Spleen (tissue), 13 donors: ENCODE measurements at places on chromosomes 6 and 20. TPM values are rescaled to one million over a fixed set of nuclear protein-coding genes. Genes with fewer than 3 reads are reported as not detected.

The CRISP2 gene
- polyA plus RNA-seq, result not detected

The FIG4 gene
- 12.1 TPM for polyA plus RNA-seq

The CEP162 gene
- polyA plus RNA-seq, result 5.1 TPM

The PXMP4 gene
- 2.1 TPM for polyA plus RNA-seq

DNA sequence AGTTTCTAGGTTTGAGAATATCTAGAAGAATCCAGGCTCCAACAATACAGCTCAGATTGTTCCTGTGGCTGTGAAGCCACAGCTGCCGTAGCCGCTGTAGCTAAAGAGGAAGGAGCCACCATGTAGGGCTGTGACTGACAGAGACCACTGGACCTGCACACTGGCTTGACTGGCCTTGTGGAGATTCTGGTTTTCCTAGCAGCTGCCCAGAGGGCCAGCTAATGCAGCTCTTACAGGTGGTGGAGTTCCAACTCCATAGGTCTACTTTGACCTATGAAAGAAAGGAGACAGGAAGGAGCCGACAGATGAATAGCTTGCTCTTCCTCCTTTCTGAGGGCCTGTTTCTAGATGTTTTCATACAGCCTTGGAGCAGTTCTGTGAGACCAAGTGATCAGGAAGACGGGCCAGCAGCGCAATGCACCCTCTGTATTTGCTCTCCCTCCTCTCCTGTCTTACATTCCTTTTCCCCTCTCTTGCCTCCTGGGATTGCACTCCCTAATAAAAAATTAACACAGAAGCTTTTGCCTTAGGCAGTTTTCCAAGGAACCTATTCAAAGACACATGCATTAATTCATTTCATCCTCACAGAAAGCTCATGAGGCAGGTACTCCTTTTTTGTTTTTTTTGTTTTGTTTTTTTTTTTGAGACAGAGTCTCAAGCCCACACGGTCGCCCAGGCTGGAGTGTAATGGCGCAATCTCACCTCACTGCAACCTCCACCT, 51.8 kb upstream of the MYB start:
- DNase-seq, result no peak
- peaks cover 4% of the 10 kb centered on the region for H3K4me1 ChIP-seq
- H3K27ac ChIP-seq, result peak overlapping the region; percentile 35
- H3K4me3 ChIP-seq, result no peak overlapping the region

DNA sequence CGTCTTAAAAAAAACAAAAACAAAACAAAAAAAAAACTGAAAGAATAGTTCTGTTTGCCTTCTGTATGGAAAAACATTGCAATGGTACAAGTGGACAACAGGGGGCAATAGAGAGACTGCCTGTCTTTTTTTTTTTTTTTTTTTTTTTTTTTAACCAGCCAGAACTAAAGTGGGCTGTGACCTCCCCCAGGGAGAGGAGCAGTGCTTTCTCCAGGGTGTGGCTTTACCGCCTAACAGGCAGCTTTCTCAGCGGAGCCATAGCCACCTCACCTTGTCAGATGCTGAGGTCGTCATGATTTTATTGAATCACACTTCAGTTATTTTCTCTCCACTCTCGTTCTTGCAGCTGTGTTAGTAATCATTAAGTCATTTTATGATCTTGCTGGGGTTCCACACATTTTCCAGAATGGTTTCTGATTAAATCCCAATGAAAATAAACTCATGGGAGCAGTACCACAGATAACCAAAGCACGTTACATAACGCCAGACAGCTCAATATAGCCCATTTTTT, 78.4 kb downstream of the GMPR start:
- H3K27me3 ChIP-seq, result no peaks in the 10 kb centered on the region
- no peak overlapping the region for H3K4me3 ChIP-seq
- no peak overlapping the region for H3K27ac ChIP-seq
- no peaks in the 10 kb centered on the region for H3K36me3 ChIP-seq

DNA sequence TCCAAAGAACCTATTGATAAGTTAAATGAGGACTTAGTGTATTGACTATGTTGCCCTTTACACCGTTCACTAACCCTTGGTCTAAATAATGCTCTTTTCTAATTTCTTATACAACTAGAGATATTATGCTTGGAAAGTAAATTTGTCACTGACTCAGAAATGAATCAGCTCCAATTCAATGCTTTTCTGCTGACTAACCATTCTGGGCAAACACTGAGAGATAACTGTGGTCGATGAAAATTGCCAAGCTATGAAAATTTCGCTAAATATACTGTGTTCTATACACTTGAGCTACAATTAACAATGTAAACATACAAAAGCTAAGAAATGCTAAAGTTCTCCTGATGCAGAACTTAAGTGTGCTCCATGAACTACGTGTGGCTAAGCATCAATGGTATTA, 23.1 kb upstream of the FBXO9 start:
- no peaks in the 10 kb centered on the region for H3K4me1 ChIP-seq
- H3K27ac ChIP-seq, result no peak overlapping the region
- H3K36me3 ChIP-seq, result peaks cover 34% of the 10 kb centered on the region
- DNase-seq, result no peak
